Esophagus mucosa (tissue), 1 donor: ENCODE measurements at places on chromosomes 3 and 15. TPM values are rescaled to one million over a fixed set of nuclear protein-coding genes. Genes with fewer than 3 reads are reported as not detected.
A peak's percentile ranks its signal among the peaks of the same experiment; 100 is the strongest.

GRCh38 chr15:91473894-91474545 lies 374.0 kb downstream of the SV2B start:
- ATAC-seq = no peak

GRCh38 chr3:195556390-195556789 lies 13.3 kb upstream of the PPP1R2 start:
- no peak for ATAC-seq

The BCHE gene
- 0.28 TPM for total RNA-seq

The SLC6A11 gene
- total RNA-seq = 7.8 TPM

The C3orf80 gene
- 5.9 TPM for total RNA-seq

DNA sequence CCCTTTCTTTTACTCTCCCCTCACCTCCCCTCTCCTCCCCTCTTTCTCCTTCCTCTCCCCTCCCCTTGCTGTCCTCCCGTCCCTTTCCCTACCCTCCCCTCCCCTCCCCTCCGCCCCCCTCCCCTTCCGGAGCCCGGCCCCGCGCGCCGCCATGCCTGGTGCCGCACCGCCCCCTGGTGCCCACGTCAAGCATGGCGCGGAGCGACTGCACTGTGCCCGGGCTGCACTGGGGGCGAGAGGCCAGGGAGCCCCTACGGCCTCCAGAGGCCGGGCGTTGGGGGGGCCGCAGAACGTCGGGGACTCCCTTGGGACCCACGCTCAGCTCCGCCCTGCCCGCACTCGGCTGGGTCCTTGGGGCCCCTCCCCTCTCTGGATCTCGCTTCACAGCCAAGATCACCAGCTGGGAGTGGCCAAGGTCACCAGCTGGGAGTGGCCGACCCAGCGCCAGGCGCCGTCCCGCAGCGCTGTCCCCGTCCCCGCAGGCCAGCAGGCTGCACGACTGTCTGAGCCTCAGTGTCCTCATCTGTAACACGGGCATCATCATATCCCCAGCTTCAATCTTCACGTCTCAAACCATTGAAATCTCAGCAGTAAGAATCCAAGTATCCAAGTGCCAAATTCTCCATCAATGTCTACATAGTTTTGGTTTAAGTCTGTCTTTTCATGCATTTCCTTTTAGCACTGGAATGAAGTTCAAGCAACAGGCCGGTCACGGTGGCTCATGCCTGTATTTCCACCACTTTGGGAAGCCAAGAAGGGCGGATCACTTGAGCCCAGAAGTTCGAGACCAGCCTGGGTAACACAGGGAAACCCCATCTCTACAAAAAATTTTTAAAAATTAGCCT lies 42.5 kb downstream of the TPRA1 start:
- ATAC-seq = peak; percentile 80

The KLF15 gene
- total RNA-seq = 0.60 TPM

GRCh38 chr15:40183636-40184463 lies 23.0 kb downstream of the BUB1B start:
- no peak for ATAC-seq

- no peak for ATAC-seq
Measured at GRCh38 chr3:5054098-5054497, 68.0 kb upstream of the ARL8B start.

DNA sequence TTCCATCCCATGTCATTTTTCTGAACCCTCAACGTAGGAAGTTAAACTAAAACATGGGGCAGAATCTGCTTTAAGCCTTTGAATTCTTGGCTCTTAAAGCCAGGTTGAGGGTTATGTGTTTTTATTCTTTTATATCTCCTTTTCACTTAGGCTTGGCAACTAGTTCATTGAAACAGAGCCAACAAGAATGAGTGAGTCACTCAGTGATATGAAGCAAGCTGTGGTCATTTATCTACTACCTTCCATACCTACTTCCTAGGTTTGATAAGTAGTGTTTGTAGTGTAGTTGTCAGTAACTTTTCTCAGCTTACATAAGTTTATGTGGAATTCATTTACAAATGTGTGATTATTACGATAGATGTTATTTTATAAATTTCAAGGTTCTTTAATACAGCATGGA lies 67.4 kb downstream of the SNRPN start:
- no peak for ATAC-seq

GRCh38 chr15:61314427-61314826 lies 85.3 kb upstream of the RORA start:
- no peak for ATAC-seq

- ATAC-seq = no peak
Measured at GRCh38 chr3:69300296-69300695, 85.6 kb downstream of the FRMD4B start.

GRCh38 chr3:148329481-148330235 lies 368.0 kb upstream of the AGTR1 start:
- ATAC-seq = no peak

DNA sequence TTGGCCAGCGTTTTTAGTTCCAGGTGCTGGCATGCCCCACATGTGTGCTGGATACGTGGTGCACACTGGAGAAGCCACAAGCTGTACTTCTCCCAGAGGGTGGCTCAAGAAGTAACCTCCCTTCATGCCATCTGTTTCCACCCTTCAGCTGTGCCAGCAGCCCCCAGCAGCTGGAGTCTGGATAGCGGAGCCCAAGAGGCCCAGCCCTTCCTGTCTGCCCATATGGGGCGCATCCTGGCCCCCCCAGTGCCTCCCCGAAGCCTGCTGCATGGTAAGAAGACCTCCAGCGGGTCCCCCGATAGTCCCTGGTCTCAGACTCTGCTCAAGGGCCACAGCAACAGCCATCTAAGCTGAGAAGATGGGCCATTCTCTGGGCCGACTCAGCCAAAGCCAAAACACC lies 5.8 kb upstream of the MANF start:
- no peak for ATAC-seq

DNA sequence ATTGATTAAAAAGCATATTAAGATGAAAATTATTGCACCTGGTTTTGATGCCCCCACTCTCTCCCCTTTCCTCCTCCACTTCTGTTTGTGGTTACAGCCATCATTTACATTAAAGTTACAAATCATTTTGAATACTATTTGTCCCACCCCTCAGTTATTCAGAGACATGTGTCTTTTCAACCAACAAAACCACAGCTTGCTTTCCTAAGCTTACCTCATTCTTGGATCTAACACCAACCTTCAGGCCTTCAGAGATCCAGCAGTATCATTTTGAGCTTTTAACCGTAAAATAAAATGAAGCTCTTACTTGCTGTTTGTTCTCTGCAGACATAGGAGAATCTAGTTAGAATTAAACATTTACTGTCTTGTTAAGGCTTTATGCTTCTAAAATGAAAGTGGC lies 4.7 kb downstream of the PXYLP1 start:
- ATAC-seq = no peak

The GABRR3 gene
- total RNA-seq = not detected

- ATAC-seq = no peak
Measured at GRCh38 chr3:71099997-71100719, 483.4 kb downstream of the FOXP1 start.
